Ovary (tissue), 10 donors: ENCODE measurements at places on chromosomes 13 and 19. TPM values are rescaled to one million over a fixed set of nuclear protein-coding genes. Genes with fewer than 3 reads are reported as not detected.

The C19orf38 gene
- 0.65 TPM for polyA plus RNA-seq

The MZT1 gene
- 6.9 TPM for polyA plus RNA-seq

The ICAM1 gene
- 20.6 TPM for polyA plus RNA-seq

The PLIN3 gene
- 51.9 TPM for polyA plus RNA-seq

The COL4A1 gene
- polyA plus RNA-seq, result 87.5 TPM

The NCCRP1 gene
- 0.05 TPM for polyA plus RNA-seq
